ENCODE measurements at places on chromosomes 1 and 21.

DNA sequence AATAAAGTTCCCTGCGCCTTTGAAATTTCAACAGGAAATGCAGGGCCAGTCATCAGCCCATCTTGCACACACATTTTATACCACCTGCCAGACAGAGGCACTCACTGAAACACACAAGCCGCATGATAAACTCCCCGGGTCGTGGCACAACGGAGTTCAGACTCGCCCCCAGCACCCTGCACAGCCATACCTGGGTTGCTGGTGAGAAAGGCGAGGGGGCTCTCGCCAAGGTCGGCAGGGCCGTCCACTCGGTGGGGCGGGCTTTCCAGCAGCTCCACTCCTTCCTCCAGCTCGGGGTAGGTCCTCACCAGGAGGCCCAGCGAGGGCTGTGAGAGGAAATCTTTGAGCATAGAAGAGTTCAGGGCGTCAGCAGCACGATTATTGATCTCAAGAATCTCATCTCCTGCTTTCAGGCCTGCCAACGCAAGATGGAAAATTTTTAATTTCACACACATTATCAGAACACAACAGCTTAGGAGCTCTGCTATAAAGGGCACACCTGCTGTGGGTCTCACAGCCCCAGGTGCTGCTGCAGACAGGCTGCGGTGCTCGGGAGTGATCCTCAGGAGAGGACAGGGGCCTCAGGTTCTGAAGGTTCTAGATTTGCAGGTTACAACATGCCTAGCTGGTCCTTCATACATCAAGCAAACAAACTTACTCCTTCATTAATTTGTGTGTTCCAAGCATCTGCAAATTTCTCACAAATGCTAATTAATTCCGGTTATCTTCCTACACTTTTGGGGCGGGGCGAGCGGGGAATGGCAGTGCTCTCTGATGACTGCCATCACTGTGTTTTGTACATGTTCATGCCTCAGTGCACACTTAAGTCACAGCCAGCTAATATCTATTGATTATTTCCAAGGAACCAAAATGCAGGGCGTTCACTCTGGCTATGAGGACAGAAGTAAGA lies 144.2 kb upstream of the KRTAP19-8 start:
- DNase-seq, result peak; percentile 70

- no peak for DNase-seq
These were observed 26.5 kb upstream of the RPL11 start for GRCh38 chr1:23664837-23665795.

DNA sequence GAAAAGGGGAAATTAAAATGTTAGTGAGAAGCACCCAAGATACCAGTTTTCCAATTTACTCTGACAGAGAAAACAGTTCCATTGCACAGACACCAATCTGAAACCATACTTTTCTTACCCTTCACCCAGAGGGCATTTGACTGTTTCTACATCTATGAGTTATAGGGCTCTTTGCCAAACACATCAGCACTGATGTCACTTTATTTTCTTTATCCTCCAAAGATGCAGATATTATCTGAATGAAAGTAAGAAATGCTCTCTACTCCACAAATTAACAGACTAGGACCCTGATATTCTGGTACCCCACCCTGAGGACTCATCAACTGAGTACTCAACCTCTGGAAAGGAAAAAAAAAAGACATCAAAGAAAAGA lies 24.2 kb upstream of the PEX19 start:
- no peak for DNase-seq

- peak; percentile 26 for DNase-seq
These were observed 39.1 kb upstream of the ECE1 start for GRCh38 chr1:21329209-21329844.

- DNase-seq, result no peak
These were observed 5.2 kb upstream of the RERE start for GRCh38 chr1:8822373-8823294.

DNA sequence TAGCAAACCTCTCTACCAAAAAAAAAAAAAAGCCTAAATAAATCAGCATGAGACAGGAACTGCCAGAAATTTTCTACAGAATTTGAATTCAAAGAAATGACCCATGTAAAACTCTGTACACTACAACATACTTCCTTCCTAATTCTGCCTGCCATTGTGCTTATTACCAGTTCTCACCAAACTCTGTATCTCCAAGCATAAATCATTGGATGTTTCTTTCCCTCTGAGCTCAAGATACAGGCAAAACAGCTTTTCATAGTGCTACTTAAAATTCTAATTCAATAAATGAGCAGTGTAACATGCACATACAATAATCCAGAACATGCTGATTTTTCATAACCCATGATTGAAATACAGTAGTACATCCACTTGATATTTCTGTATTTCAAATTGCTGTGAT lies 87.0 kb downstream of the EIF4G3 start:
- no peak for DNase-seq

- no peak for DNase-seq
These were observed 744.2 kb downstream of the USP25 start for GRCh38 chr21:16473988-16474387.

GRCh38 chr1:89806616-89807015 lies 14.2 kb upstream of the LRRC8D start:
- no peak for DNase-seq

- peak; percentile 58 for DNase-seq
These were observed 43.7 kb upstream of the RNF11 start for GRCh38 chr1:51192213-51192843.

DNA sequence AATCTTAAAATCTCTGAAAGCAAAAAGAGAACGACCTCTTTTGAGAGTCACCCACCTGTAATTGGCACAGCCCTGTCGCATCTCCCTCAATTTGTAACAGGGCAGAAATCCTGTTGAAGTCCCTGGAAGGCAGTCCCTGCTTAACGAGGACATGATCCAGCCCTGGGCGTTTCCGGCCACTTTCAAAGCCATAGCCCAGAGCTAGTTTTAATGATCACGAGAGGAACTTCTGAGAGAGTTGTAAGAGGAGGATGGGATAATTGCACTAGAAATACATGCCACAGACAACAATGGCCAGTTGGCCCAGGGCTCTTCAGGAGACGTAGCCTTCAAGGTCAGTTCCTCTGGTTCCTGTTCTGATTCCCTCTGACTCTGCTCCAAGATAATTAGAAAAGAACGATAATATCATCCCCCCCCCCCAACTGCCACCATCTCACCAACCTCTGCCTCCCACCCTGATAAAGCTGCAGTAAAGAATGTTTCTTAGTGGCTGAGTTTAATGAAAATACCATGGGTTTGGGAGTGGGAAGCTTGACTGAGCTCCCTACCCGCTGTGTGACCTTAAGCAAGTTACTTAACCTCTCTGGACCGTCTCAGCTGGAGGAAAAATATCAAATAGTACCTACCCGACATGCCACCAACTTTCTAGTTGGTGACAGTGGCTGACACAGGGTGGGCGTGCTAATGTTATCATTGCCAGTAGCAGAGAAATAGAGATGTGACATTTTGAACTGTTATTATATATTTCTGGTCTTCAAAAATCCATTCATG lies 140.0 kb downstream of the OMA1 start:
- no peak for DNase-seq

GRCh38 chr1:98327220-98327861 lies 334.2 kb upstream of the SNX7 start:
- DNase-seq, result no peak

DNA sequence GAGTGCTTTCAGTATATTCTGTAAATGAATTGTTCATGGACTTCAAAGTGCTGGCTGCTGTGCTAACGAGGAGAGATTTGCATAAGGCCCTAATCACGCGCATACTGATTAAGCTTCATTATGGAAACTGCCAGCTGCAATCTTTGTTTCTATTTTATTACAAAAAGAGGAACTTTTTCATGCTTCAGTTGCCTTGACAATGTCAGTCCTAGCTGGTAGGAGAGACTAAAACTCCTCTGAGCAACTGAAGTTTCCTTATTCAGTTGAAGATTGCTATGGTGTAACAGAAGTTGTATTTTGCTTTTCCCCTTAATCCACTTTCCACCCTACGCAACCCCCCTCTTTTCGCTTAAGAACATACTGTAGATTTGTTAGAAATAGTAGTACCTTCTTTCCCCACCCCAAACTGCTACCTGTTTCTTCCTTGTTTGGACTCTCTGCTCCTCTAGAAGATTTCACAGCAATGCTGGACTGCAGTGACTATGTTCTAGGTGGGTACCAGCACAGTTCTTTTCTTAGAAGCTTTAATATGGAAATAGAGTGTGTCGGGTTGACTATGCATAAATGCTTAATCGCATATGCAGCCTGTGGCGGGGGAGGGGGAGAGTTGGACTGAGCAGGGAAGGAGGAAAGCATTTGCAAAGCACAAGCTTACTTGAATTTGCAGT lies 108.3 kb downstream of the POU2F1 start:
- DNase-seq, result no peak

DNA sequence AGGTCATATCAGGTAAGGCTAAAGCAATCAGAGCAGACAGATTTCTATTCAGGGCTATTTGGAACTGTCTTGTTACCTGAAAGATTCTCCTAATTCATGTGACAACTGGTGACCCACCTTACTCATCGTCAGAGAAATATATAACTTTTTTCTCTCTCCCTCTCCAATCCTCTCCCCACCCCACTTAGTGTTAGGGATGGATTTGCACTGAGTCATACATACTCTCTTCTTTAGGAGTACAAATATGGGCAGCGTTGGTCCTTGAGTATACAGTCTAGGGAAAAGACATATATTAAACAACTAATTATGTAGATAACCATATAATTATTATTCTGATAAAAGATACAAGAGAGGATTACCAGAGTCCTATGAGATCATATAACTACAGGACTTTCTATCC lies 246.3 kb downstream of the HHIPL2 start:
- no peak for DNase-seq

GRCh38 chr1:7552402-7552801 lies 218.7 kb upstream of the VAMP3 start:
- no peak for DNase-seq

- no peak for DNase-seq
These were observed 63.2 kb downstream of the STYXL2 start for GRCh38 chr1:167157114-167157513.

GRCh38 chr1:237685551-237685950 lies 205.2 kb downstream of the ZP4 start:
- no peak for DNase-seq

DNA sequence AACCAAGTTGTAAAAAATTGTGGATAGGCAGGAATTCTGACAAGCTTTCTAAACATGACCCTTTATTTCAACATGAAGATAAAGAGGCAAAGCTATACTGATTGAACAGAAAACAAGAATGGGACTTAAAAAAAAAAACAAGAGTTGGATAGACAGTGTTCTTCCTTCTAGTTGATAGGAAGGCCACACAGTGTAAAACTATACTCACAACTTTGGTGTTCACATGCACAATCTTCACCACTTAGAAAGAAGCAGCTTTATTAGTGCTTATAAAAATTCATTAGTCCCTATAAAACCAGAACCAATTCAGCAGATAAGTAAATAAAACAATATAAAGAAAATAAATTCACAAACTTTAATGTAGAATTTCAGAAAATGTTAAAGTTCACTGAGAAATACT lies 101.8 kb downstream of the AKT3 start:
- no peak for DNase-seq

- no peak for DNase-seq
These were observed 581.1 kb upstream of the PLXNA2 start for GRCh38 chr1:208825300-208825699.

DNA sequence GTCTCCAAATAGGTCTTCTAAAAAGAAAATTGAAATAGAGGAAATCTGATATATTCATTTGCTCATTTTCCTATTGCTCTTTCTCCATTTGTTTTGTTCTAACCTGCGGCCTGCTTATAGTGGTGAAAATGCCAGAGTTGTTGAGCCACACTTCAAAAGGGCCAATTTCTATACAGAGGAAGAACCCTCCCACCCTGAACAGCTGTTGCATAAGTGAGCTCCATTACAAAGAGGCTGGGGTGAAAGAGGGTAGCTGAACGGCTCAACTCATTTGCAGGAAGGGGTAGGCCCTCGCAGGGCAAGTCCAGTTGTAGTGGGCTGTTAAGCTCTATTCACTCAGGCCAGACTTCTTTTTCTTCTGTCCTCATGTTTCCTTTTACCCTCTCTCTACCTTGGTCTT lies 8.8 kb downstream of the ADCY10 start:
- no peak for DNase-seq

GRCh38 chr21:44083631-44084291 lies 23.4 kb upstream of the PWP2 start:
- DNase-seq, result peak; percentile 60

DNA sequence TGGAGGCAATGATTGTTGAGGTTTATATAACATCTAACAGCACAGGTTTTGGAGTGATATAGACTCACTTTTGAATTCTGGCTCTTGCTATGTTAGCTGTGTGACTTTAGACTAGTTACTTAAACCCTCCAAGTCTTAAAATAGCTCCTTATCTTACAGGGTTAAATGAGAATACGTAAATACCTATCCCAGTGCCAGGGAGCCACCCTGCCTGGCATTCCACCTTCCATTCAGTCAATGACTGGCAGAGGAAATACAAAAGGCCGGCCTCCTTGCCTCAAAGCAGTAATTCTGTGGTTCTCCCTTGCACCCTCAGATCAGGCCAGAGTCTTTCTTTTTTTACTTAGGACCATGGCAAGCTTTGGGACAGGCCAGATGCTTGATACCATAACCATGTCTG lies 31.8 kb downstream of the DBT start:
- DNase-seq, result no peak

GRCh38 chr1:23428136-23428905 lies 3.8 kb upstream of the TCEA3 start:
- DNase-seq, result no peak

GRCh38 chr1:162732094-162732493 lies 58.4 kb upstream of the HSD17B7 start:
- no peak for DNase-seq

DNA sequence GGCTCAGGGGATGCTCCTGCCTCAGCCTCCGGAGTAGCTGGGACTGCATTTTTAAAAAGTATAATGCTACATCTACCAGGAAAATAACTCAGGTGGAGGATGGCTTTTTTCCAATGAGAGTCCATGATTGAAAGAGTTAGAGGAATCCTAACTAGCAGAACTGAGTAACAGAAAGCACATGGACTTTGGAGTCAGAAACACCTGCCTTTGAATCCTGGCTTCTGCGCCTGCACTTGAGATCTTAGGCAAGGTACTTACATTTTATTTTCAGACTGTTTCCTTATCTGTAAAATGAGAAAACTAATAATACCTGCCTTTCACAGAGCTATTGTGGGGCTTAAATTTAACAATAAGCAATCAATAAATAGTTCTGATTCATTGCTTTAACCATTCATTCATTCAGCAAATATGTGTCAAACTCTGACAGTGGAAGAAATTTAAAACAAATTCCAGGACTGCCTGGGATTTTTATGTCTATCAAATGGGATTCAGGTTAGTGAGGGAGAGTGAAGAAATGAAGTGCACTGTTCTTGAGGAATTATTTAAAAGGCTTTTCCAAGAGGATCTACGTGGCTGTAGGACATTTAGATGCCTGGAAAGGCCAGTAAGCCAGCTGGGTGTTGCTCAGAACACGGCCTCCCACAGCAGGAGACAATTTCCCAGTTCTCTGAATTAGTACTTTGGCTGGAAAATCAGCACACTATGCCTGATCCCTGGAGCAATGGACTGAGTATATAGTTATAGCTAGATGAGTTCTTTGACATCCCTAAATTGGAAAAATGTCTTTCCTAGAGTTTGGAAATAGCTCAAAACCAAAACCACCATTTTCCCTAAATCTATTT lies 12.8 kb upstream of the LBR start:
- no peak for DNase-seq

- DNase-seq, result no peak
These were observed 36.6 kb downstream of the OLFM3 start for GRCh38 chr1:101960142-101960541.
